ENCODE measurements at places on chromosomes 7 and 10. TPM values are rescaled to one million over a fixed set of nuclear protein-coding genes. Genes with fewer than 3 reads are reported as not detected.

The MSMB gene
- not detected for polyA plus RNA-seq

The PKD2L1 gene
- 0.11 TPM for polyA plus RNA-seq

The NKX1-2 gene
- not detected for polyA plus RNA-seq

The MKI67 gene
- 0.11 TPM for polyA plus RNA-seq

The METTL27 gene
- polyA plus RNA-seq, result 6.6 TPM

The SLC29A3 gene
- 2.4 TPM for polyA plus RNA-seq

The HOXA7 gene
- 0.49 TPM for polyA plus RNA-seq

Data from pancreas (tissue), 10 donors.